ENCODE measurements at places on chromosomes 11 and 22.

GRCh38 chr22:22855617-22856308, 31.9 kb upstream of the IGLL5 start:
- DNase-seq: no peak

GRCh38 chr22:27534720-27535125, 266.8 kb downstream of the MN1 start:
- DNase-seq: peak; percentile 48

DNA sequence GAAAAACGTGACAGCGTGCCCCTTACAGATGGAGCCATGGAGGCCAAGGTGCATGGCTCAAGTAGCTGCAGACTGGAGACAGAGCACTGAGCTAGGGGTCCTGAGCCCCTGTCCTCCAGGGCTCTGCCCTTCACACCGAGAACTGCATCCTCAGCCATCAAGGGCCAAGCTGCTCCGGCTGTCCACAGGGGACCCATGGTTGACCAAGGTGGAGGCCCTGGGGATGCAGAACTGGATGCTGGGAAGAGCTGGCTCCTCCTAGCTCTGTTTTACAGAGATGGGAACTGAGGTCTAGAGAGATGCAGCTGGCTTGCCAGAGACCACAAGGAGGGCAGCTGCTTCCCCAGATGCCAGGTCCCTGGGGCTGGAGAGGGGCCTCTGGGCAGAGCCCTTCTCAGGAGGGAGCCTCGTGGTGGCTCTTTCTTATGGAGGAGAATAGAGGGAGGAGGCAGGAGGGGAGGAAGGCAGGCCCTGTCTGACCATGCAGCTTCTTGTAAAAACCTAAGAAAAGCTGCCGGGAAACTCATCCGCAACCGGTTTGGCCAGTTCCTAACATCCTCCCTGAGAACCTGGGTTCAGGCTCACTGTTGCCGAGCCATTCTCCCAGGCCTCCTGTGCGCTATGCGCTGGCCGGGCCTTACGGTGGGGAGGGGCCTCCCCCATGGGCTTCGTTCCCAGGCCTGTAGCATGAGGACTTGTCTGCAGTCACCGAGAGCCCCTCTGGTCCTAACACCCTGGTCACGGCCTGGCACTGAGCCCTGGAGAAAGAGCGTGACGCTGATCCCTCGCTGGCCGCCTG, 80.6 kb downstream of the WNT7B start:
- DNase-seq: no peak

DNA sequence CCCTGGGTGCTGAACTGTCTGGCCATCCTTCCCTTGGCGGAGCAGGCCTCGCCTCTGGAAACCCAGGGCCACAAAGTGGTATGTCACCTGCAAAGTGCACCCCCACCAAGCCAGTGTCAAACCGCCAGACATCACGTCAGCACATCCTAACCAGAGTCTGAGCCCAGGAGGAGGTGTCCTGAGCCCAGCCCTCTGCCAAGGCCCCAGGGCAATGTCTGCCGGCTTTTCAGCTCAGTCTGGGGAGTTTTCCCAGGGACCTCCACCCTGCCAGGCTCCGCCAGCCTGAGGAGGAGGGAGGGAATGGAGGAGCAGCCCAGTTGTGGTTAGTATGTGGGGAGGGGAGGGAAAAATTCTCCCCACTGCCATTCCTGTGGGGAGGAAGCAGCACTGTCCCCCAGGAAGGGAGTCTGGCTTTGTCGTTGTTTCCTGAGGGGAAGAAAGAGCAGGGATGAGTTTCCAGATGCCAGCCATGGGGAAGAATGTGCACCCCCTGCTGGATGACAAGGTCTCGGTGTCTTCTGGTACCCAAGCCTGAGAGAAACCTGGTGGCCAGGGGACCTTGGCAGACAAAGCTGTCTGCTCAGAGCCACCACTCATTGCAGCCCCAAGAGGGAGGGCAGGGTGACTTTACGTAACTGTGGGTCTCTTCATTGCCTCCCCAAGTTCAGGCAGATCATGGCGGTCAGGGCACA, 81.4 kb upstream of the CD82 start:
- DNase-seq: peak; percentile 27

GRCh38 chr22:38862375-38863329, 9.4 kb downstream of the CBX6 start:
- DNase-seq: no peak

GRCh38 chr11:99320769-99321290, 300.1 kb downstream of the CNTN5 start:
- DNase-seq: no peak

GRCh38 chr22:32801537-32802236, at the start of gene TIMP3:
TIMP3 (plus strand) TSS chr22:32801705; CDS start chr22:32802002, 297 bp downstream.
- DNase-seq: peak; percentile 84

GRCh38 chr11:113532697-113533424, 57.7 kb upstream of the DRD2 start:
- peak; percentile 43 for DNase-seq

DNA sequence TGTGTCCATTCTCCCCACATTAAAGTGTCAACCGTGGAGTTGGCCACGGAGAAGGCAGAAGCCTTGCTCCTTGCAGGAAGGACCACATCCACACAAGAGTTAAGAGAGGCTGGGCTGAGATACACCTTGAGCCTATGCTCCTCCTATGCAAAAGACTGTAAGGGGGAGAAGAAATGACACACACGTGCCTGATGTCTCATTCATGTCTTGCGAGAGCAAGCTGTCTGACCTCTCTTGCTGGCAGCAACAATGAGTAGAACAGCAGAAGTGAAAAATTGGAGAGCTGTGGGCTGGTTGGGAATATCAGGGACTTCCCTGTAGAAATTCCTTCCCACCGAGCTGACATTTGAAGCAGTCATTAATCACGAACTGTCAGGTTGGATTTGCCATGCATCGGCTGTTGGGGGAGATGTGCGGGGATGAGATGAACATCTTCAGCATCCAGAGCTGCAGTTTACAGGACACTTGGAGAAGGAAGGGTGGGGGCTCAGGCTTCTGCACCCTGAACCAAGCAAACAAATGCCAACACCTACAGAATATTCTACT, 139.3 kb downstream of the MYO18B start:
- DNase-seq: no peak

- no peak for DNase-seq
Measured at GRCh38 chr22:20292673-20293232, 24.6 kb upstream of the RTN4R start.

GRCh38 chr11:134032501-134033091, 36.3 kb upstream of the JAM3 start:
- no peak for DNase-seq

DNA sequence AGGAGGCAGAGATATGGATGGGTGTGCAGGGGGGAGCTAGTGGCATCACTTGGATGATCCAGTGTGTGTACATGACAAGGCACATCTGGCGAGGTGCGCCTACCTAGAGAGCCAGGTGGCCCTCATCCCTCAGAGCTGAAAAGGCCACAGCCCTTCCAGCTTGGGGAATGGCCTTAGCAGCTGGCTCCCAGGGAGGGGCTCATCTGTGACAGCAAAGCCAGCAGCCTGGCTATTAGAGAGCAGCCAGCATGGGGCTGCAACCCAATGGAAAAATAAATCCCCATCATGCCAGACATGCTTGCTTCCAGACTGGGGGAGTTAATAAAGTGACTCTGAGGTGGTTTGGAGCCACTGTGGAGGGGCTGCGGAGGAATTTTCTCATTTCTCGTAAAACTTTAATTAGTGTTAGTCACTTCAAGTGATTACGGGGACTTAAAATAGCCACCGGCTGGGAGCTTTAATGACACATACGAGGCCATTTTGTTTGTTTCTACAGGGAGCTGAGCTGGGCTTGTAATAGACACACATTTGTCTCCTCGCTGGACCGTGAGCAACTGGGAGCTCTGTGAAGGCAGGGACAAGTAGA, 111.2 kb upstream of the ALX4 start:
- DNase-seq: no peak

DNA sequence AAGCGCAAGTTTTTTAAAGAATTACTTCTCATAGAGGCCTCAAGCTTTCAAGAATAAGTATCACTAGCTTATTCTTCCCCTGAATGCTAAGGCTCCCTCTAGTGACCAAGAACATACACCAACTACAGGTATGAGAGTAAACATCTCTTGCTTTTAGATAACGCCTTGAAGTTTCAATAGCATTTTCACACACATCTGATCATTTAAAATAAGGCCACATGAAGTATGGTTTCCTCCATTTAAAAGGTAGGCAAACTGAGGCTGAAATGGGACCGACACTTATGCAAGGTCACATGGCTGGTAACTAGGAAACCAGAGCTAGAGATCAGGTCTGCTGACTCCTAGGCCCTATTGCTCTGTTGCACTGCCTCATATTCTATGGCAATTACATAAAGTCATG, 66.5 kb downstream of the CCDC34 start:
- peak; percentile 61 for DNase-seq

GRCh38 chr11:86067009-86067850, 1.7 kb downstream of the PICALM start:
- no peak for DNase-seq

GRCh38 chr11:44188643-44189042, 93.2 kb downstream of the EXT2 start:
- no peak for DNase-seq

- DNase-seq: no peak
Measured at GRCh38 chr11:116911976-116912734, 74.7 kb upstream of the APOA1 start.

- peak; percentile 33 for DNase-seq
Measured at GRCh38 chr11:28767574-28767973, 659.4 kb downstream of the METTL15 start.

DNA sequence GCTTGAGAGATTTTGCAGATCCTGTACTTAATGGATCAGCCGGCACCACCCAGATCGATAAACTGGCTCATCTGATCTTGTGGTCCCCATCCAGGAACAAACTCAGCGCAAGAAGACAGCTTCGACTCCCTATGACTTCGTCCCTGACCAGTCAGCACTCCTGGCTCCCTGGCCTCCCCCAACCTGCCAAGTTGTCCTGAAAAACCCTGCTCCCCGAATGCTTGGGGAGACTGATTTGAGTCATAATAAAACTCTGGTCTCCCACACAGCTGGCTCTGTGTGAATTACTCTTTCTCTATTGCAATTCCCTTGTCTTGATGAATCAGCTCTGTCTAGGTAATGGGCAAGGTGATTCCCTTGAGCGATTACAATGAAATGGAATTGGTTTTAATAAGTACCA, 29.5 kb downstream of the OR2AG2 start:
- DNase-seq: no peak

DNA sequence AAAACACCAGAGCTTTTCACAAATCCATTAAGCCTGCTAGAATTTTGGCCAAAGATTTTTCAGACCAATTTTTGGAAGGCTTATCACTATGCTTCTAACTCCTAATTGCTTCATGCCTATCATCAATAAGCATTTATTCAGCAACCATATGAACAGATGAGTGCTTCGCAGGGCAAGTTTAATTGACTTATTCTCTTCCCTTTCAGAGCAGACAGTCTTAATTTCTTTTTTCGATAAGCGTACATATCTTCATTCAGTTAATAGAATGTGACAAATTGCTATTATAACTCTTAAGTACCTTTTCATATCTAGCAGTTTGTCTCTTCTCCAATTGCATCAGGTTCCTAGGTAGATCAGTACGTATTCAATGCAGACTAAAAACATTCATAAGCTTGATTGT, 298.4 kb upstream of the ANO5 start:
- no peak for DNase-seq

- no peak for DNase-seq
Measured at GRCh38 chr22:49600468-49600867, 227.2 kb downstream of the BRD1 start.

- DNase-seq: no peak
Measured at GRCh38 chr11:27248576-27249509, 114.2 kb downstream of the CCDC34 start.

DNA sequence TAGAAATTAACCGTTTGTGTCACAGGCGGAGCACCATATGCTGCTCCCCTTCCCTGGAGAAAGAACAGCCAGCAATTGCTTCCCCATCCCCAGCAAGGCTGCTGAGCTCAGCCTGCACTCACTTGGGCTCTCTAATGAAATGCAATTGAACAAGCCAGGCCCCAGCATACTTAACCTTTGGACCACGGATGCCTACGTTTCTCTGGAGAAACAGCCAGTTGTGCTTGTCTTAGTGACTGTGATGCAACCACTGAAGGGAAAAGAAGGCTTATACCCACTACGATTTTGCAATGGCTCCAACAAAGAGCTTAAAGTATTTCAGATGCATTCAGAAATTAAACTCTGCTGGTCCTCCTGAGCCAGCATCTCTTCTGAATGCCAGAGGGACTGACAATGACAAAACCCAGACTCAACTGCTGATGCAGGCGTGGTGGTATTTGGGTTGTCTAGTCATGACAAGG, 51.3 kb upstream of the SESN3 start:
- no peak for DNase-seq
